Memory B cell (primary cell): ENCODE measurements at places on chromosomes 4 and X.

GRCh38 chrX:136623396-136623795 lies 24.6 kb upstream of the CD40LG start:
- DNase-seq: no peak

DNA sequence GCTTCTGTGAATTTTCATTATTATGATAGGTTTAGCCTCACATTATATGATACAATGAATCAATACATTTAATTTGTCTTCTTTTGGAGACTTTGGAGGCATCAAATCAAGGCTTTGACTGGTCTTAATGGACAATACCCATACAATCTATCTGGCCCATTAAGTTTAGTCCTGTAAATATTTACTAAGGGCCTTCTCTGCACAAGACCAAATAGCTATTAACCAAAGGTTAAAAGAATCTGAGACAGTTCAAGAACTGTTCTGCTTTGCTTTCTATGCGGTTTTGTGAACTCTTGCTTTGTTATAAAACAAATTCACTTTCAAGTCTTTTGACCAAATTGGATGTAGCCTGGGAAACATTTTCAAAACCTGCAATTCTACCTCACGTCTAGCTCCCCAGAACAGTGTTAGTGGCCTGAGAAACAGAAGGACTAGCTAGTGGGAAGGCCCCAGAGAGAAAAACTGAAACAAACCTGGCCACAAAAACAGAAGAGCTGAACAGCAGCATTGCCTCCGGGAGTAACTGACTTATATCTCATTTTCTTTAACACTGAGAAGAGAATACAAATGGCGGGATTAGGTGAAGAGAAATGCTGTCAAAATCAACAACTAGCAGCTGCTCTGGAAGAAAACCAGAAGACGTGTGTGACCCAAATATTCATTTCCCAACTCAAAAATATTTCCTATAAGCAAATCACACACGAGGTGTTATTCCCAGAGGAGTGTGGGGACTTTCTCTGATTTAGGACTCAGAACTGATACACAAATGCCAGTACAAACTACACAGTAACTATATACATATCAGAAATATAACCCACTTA lies 548 bp downstream of the TLR1 start:
- DNase-seq: no peak

DNA sequence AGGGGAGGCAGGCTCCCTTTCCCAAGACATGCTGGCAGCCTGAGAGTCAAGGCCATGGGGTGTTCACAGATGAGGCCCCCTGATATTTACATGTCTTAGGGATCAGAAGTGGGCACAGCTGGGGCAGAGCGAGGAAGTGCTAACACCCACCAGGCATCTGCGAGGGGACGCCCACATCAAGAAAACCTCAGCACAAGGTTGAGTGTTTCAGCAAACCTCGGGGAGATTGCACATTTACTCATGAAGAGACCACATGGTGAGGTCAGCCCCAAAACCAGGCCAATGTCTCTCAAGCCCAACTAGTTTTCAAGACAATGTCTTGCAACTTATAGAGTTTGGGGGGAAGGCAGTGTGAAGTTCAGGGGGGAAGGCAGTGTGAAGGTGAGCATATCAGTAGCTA lies 55.2 kb downstream of the CLNK start:
- no peak for DNase-seq

- DNase-seq: no peak
Measured at GRCh38 chr4:19254486-19254885, 997.2 kb upstream of the SLIT2 start.

DNA sequence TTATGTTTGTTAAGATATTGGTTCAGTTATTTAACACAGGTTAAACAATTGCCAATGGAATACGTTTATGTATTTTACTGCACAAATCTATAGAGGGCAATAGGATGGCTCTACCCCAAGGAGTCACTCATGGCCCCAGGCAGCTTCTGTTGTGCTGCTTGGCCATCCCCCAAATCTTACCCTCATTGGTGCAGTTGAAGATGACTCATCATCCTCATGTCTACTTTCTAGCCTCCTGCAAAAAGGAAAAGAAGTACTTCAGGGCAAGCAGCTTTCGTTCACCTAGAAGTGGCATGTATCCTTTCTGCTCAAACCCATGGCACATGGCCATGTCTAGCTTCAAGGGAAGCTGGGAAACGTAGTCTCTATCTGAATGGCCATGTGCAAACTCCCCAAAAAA lies 14.2 kb downstream of the PHOX2B start:
- no peak for DNase-seq
